ENCODE measurements at places on chromosomes 3 and 15. TPM values are rescaled to one million over a fixed set of nuclear protein-coding genes. Genes with fewer than 3 reads are reported as not detected.

GRCh38 chr15:68411735-68412134, 20.2 kb downstream of the ITGA11 start:
- DNase-seq = no peak

DNA sequence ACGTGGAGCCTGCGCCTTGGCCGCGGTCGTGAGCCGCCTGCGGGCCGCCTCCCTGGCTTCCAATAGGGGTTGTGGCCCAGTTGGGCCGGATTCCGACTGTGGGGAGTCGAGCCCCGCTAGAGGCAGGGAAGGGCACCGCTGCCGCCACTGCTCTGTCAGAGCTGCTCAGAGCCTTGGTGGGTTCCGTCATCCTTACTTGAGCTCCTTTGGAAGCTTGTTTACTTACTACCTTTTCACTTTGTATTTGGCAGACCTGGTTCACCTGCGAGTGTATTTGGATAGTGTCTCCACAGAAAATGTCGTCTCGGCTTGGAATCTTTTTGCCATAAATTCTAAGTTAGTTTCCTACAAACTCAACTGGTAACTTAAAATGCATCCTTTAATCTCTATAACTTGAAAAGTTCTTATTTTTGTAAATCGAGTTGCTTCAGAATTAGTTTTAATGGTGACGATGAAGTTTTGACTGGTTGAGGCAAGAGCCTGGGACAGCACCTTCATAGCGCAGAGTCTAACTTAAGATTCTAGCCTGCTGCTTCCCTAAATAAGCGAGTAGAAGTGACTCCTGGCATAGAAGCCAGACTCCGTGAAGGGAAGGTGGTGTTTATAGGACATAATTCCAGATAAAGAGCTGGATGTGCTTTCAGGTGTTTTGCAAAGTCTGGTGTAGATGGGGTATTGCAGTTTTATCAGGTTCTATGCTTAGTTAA, 800 bp downstream of the DAG1 start:
- no peak for DNase-seq

GRCh38 chr15:98900356-98900755, 107.2 kb downstream of the PGPEP1L start:
- peak; percentile 70 for DNase-seq

GRCh38 chr3:136802481-136802996, 16.4 kb upstream of the SLC35G2 start:
- DNase-seq = peak; percentile 16

DNA sequence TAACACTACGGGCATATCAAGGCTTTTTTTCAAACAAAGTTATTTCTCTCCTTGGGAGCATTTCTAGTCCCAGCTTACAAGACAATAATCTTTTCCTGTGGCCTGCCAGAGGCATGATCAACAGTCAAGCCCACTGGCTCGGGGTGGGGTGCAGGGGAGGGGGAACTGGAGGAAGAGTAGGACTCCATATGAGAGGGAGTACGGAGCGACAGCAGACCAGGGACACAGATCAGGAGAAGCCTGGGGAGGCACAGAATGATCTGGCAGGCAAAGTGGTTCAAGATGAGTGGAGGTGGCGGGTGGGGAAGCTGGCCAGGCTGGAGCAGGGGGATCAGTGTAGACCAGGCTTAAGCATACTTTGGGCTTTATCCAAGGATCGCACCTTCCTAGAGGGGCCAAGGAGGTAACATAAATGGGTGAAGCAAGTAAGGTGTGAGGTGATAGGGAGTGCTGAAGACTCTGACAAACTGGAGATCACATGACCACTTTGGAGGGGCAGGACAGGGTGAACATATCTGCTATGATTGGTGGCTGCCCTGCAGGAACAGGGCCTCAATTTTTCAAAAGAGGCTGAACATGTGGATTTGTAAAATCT, 37.4 kb downstream of the KLF15 start:
- no peak for DNase-seq

GRCh38 chr3:71584394-71585011, 975 bp upstream of the FOXP1 start:
- peak; percentile 61 for DNase-seq

GRCh38 chr15:45231864-45232562, 20.0 kb upstream of the SLC28A2 start:
- DNase-seq = no peak

DNA sequence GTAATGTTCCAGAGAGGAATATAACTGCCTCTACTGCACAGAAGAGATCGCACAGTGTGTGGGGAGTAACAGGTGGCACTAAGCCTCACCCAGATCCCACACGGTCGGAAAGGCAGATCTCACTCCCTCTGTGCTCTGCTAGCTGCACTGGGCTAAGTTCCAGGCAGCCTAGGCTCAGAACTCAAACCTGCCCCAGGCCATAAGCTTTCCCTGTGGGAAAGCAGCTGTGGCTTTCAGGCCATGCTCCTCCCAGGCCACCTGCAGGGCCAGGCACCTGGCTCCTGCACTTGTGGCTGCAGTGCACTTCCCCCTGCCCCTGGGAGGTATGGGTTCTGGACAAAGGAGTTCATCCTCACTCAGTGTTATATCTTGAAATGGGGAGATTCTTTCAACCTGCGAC, 27.5 kb downstream of the PCCB start:
- DNase-seq = no peak

DNA sequence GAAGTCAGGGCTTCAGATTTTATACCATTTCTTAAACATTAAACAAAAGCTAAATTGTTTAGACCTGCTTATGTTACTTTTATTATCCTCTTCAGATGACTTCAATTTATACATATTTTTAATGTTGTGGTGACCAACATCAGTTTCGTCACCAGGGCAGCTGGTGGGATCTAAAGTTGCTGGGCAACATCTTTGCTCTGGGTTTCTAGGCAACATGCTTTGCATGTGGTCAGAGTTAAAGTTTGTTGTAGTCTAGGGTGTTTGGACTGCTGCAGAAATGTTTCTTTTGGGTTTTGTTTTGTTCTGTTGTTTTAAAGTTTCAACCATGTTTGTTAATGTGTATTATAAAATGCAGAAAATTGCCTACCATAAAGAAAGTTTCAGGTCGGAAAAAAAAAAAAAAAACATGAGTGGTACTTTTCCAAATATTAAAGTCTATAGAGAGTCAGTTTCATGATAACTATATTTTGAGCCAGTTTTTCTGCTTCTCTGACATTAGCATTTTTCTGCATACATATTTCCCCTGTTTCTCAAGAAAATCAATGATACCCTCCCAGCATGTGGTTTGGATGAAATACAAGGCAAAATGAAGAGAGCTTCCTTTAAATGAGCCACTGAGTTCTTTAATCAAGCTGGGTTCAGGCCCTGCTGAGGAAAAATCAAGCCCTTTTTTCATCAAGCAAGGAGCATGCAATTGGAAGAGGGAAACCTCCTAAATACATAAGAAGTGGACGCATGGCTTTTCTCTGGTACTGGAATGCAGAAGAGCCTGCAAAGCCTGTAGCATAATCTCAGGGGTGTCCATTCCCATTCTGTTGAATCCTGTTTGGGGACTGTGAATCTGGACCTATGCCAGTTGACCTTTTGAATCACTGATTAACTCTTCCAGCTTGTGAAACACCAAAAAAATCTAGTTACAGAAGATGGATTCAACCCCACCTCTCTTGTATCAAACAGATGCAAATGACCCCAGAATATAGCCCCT, 35.0 kb upstream of the VGLL3 start:
- DNase-seq = no peak

DNA sequence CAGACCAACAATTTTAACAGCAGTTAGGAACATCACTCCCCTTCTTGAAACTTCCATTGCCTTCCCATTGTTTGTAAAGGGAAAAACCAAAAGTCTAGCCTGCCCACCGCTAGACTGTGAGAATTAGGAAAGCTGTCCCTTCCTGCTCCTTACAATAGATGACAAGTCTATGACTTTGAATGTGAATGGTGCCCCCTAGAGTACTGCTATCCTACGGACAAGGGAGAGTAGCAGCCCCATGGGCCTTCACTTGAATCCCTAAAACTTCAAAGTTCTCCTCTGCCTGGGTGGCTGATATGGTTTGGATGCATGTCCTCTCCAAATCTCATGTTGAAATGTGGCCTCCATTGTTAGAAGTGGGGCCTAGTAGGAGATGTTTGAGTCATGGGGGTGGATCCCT, 41.0 kb upstream of the FSIP1 start:
- DNase-seq = no peak

GRCh38 chr15:25741256-25741580, 121.9 kb downstream of the ATP10A start:
- DNase-seq = no peak

DNA sequence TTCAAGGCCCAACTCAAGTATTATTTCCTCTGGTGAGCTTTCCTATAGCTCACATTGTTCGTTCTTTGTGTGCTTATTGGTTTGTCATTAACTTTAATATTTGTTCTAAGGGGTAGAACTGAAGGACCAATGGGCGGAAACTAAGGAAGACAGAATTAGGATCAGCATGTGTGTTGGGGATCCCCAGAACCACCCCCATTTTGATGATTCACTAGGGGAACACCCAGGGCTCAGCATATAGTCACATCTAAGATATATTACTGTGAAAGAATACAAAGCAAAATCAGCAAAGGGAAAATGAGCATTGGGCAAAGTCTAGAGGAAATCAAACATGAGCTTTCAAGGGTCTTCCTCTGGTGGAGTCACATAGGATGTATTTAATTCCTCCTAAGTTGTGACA, 76.9 kb downstream of the TIMP4 start:
- DNase-seq = no peak

DNA sequence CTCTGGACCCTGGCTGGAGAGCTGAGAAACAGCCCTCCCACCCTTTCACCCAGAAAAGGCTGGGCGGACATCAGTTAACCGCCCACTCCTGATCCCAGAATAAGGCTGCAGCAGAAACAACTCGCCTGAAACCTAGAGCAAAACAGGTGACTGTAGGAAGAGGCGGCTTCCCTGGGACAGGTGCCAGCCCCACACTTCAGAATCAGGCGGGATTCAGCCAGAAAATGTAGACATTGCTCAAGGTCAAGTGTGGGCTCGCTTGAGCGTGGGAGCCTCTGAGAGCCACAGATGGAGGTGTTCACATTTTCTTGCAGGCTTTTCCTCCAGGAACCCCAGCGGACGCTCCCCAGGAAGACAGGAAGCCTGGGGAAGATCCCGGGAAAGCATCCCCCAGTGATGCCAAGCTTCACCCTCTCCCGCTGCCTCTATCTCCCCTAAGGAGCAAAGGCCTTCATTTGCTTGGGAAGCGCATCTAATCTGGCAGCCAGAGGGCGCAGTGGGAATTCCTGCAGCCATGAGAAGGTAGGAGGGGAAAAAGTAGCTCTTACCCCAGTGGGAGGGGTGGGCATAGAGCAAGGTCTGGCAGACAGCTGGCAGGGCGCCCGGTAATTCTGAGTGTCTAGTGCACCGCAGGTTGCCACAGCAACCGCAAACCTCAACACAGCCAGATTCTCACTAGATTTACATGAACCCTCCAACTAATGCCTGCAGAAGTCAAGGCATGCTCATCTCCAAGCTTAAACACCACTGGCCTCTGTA, 77.7 kb downstream of the OCA2 start:
- DNase-seq = peak; percentile 48

- no peak for DNase-seq
Measured at GRCh38 chr15:50110285-50110684, 8.7 kb downstream of the ATP8B4 start.

- no peak for DNase-seq
Measured at GRCh38 chr15:80819001-80819400, 39.8 kb downstream of the CEMIP start.

GRCh38 chr3:187969581-187969950, 184.4 kb upstream of the LPP start:
- no peak for DNase-seq

GRCh38 chr3:10950476-10951294, 41.9 kb upstream of the SLC6A1 start:
- DNase-seq = peak; percentile 42

DNA sequence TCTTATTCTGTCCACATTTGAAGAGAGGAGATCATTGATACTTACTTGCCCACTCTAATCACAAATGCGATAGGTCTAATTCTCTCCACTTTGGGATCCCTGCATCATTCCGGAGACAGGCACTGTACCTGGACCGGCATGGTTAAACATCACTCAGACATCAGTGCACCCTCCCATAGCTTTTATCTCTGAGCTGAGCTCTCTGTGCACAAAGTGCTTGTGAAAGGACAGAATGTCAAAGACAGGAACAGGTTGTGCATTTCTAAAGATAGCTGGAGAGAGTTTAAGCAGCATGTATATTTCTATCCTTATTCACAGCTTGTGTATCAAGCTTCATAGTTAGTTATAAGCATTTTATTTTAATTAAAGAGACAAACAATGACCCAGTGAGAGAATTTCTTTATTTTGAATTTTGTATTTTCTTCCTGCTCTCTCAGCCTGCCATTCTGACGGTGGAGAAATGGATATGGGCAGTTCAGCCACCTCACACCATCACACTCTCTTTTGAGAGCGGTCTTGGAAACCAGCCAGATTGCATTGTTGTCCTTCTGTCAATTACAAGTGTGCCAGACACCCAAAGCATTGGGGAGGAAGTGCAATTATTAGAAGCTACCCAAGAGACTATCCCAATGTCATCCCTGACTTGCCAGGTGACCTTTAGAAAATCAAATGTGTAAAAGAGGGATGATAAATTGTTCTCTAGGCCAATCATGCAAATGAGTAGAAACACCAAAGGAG, 65.2 kb upstream of the CHL1 start:
- DNase-seq = no peak

GRCh38 chr3:53416530-53416929, 69.2 kb upstream of the DCP1A start:
- no peak for DNase-seq

- DNase-seq = no peak
Measured at GRCh38 chr3:65305836-65306235, 618.0 kb upstream of the ADAMTS9 start.

- DNase-seq = no peak
Measured at GRCh38 chr15:76140074-76140464, 80.3 kb downstream of the TMEM266 start.

- DNase-seq = no peak
Measured at GRCh38 chr15:91017716-91018115, 4.7 kb downstream of the VPS33B start.

DNA sequence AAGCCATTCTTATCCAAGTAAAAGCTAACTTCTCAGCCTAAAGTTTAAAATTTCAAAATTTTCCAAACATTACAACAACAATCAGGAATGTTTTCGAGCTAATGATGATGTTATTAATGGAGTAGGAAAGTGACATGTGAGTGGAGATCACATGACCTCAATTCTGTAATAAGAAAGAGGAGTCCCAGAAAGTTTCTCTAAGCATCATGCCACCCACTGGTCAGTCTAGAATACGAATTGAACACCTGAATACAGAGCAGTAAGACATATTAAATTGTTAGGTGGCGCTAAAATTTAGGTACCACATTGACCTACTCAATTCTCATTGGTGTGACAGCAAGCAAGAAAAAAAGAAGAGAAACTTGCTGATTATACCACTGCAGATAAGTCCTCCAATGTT, 163.9 kb downstream of the DCLK3 start:
- DNase-seq = no peak

- DNase-seq = peak; percentile 61
Measured at GRCh38 chr3:185402561-185402960, 39.6 kb downstream of the MAP3K13 start.

ZNF662 gene
- total RNA-seq = 0.54 TPM

TGM4 gene
- total RNA-seq = under 0.01 TPM

TRAT1 gene
- total RNA-seq = not detected

SLC7A14 gene
- total RNA-seq = 6.8 TPM

STARD5 gene
- total RNA-seq = 5.0 TPM

SLITRK3 gene
- not detected for total RNA-seq

MEF2A gene
- total RNA-seq = 20.8 TPM

DCBLD2 gene
- total RNA-seq = 196 TPM

TRH gene
- not detected for total RNA-seq

SLC22A13 gene
- under 0.01 TPM for total RNA-seq

GPR160 gene
- total RNA-seq = 0.28 TPM

ZNF385D gene
- 0.28 TPM for total RNA-seq

CPEB1 gene
- 6.9 TPM for total RNA-seq

C2CD4A gene
- total RNA-seq = not detected

SGO1 gene
- 8.1 TPM for total RNA-seq

CHRNA7 gene
- not detected for total RNA-seq

Data from IMR-90 (cell line).